ENCODE measurements at places on chromosomes 4 and X.

DNA sequence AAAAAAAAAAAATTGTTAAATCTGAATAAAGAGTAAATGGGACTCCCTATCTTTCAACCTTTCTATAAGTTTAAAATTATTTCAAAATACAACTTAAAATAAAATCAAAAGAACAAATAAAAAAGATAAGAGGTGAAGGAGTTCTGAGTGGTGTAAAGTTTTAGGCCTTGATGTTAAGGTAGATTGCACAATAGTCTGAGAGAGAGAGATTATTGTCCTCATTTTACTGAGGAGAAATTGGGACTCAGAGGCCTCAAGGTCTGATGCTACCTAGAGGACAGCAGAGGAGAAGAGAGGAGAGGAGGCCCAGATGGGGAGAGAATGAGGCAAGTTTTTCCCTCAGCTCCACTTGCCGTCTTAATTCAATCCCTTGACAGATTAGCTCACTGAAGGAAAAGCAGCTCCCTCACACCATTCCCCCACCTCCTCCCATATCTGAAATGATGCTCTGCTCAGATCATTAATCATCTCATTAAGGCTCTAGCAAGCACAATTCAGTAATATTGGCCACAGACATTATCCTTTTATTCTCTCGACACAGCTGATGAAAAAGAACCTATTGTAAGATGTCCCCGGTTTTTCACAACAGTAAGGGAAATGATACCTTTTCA lies 106.3 kb upstream of the PTPN13 start:
- DNase-seq: no peak

GRCh38 chrX:100368167-100368566 lies 41.9 kb downstream of the PCDH19 start:
- no peak for DNase-seq

- DNase-seq: no peak
Measured at GRCh38 chrX:107707866-107708265, 67.7 kb downstream of the TSC22D3 start.

DNA sequence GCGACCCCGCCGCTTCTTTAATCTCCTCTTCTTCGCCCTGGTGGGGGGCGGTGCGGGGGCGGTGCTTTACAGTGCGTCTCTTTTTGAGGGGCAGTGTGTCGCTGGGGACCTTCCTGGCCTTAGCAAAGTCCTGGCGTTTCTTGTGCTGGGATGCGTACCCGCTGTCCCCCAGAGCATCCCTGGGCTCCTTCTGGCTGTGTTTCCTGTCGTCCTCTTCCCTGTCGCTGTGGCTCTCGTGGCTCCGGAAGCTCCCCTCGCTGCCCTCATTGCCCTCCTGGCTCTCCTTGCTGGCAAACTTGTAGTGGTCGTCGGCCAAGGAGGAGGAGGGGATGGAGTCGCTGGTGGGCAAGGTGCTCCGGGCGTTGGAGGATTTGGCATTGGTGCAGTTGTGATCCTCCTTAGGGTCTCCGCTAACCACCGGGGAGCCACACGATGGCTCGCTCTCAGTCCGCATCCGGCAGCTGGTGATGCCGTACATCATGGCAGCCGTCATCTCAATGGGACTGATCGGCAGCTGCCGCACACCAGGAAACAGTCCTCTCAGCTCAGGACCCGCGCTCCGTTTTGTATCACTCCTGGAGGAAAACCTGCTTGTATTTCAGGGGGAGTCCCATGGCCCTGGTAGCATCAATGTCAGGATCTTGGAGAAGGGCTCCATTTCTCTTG lies 30.4 kb upstream of the TMSB15A start:
- no peak for DNase-seq

GRCh38 chr4:3123181-3123671 lies 48.7 kb downstream of the HTT start:
- DNase-seq: no peak

DNA sequence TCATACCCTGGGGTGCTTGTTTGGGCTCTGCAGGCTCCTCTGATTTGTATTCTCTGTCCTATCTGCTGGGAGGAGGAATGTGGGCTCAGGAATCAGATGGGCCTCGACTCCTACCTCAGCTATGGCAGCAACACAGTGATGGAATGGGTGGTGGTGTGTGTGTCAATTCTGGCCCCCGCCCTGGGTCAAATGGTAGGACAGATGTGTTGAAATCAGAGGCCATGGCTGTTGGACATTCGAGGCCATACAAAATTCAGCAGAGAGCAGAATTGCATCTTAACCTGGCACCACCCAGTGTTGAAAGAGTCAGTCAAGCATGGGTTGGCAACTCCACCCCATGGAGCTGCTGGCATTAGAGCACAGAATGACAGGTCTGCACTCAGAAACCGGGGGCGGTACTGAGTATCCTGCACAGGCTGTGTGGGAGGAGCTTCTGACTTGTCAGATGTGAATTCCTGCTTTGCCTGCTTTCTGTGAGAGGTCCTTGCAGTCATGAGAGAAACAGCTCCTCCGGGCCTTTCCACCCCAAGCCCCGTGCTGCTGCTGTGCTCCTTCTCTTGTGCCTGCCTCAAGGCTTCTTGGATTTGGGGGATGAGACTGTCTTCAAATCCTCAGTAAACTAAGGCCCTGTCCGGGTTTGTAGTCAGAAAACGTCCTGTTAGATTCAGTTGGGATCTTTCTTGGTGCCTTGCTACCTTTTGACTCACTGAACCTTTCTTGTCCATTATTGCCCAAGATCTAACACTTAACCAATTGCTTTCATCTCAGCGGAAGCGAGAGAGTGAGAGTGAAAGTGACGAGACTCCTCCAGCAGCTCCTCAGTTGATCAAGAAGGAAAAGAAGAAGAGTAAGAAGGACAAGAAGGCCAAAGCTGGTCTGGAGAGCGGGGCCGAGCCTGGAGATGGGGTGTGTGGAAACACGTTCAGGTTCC lies 13.0 kb downstream of the DKC1 start:
- no peak for DNase-seq

DNA sequence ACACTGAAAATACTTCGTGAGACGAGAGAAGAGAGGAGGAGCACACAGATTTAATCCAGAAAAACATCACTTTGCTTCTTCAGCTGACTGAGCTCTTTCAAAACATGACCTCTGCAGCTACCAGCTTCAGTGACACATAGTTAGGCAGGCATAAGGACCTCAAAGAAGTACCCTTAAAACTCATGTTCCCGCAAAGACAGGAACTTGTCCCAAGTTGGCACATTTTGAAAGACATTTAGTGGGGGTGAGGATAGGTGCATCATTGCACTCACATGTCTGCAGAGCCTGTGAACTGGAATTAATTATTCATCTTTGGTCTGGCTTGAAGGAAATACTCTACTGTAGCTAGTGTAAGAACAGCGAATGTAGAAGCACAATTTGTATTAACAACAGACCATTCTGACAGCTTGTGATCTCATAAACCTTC lies 221.8 kb downstream of the MGST2 start:
- no peak for DNase-seq

DNA sequence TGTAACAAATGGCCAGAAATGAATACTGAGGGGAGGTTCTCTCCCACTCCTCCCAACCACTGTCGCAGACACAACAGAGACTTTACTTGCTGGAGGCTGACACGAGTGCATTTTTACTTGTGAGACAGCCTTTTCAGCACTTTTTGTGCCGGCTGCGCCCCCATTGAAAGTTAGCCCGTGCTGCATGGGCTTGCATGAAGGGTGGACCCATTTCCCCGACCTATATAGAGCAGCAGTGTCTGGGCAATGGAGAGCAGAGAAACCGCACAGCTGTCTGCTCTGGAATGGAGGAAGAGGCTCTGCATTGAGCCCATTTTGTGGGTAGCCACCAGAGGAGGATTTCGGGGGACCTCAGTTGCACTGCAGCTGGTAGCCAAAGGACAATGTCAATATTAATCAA lies 208.8 kb downstream of the UGT8 start:
- no peak for DNase-seq

DNA sequence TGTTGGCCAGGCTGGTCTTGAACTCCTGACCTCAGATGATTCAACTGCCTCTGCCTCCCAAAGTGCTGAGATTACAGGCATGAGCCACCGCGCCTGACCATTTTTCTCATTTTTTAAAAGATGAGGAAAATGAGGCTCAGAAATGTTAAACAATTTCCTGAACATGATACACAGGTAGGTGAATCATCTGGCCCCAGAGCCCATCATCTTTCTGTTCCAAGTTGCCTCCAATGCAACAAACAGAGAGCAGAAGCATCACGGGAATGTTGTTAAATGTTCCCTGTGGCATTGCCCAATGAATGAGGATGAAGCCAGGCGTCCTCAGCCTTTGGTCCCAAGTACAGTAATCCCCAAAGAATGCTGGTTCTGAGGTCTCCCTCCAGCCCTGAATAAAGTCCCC lies 31.3 kb upstream of the ANXA5 start:
- no peak for DNase-seq

DNA sequence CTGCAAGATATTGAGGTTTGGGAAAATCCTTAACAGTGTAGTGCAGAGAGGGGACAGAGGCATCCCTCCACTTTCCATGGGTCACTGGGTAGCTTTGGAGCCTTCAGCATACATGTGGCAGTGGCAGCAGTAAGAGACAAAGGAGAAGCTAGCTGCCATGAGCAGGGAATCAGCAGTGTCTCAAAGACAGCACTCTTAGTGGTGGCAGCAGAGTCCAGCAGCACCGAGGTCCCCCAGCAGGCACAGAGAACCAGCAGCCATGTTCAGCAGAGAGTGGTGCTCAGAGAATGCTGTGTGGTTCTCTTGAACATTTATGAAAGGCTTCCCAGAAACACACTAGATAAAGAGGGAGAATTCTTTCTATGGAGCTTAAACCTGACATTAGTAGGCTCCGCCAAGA lies 308.5 kb downstream of the CENPC start:
- DNase-seq: no peak

DNA sequence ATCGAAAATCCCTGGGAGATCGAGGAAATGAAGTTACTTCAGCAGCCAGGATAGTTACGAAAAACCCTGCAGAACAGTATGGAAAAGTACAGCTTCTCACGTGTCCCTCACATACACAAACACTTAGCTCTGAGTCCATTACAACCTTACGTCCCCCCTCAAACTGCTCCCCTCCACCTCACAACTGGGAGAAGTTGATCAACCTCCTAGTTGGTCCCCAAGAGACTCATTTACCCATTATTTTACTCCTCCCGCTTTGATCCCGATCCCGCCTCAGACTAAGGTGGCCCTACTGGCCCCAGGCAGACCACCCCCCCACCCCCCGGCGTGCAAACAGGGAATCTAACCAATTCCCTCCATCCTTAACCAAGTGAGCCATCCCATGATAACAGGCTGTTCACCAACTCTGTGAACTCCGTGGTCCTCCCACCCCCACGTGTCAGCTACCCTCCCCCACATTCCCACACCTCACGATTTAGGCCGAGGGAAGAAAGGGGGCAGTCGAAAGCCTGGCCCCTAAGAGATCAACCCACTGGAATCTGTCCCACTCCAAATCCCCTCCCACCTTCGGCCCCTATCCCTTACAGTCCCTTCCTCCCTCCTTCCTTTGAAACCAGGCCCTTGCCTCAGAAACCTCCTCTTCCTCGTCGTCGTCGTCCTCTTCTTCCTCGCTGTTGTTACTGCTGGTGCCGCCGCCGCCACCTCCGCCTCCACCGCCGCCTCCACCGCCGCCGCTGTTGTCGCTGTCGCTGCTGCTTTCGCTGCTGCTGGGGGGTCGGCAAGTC lies 755 bp downstream of the ANKRD17 start:
- no peak for DNase-seq

DNA sequence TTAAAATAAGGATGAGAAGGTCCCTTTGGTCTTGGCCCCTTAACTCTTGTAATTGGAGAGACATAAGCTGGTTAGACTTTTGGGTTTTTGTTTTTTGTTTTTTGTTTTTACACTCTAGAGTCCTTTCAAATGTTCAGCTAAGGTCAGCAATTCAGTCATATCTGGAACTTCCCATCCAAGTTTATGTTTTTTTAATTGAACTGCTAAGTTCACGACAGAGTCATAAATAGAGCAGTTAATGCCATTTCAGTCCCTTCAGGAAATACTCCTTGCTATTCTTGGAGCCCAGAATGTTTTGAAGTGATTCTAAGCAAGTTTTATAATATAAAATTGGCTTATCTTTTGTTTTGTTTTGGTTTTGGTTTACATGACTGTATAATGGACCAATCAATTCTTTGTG lies 329.4 kb upstream of the PABPC4L start:
- no peak for DNase-seq

- DNase-seq: no peak
Measured at GRCh38 chr4:14864365-14865030, 137.8 kb upstream of the CPEB2 start.

DNA sequence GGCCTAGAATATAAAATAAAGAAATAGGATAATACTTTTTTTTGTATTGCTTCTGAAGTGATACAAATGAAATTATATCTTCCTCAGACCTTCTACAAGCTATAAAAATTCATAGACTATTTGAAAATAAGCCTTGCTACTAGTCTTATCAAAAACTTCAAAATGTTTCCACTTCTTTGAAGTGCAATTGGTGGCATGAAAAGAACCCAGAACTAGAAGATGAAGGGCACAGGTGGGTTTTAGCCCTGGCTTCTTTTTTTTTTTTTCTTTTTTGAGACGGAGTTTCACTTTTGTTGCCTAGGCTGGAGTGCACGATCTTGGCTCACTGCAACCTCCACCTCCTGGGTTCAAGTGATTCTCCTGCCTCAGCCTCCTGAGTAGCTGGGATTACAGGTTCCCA lies 44.2 kb downstream of the GSX2 start:
- DNase-seq: no peak

- no peak for DNase-seq
Measured at GRCh38 chr4:22999419-22999818, 306.7 kb downstream of the GBA3 start.

- DNase-seq: no peak
Measured at GRCh38 chr4:96986816-96987215, 1146.9 kb downstream of the PDHA2 start.

- no peak for DNase-seq
Measured at GRCh38 chrX:13899607-13900006, 82.7 kb upstream of the GPM6B start.

- DNase-seq: no peak
Measured at GRCh38 chr4:189973646-189974045, 33.0 kb downstream of the FRG1 start.

GRCh38 chr4:26459054-26459755 lies 31.1 kb downstream of the CCKAR start:
- DNase-seq: no peak

DNA sequence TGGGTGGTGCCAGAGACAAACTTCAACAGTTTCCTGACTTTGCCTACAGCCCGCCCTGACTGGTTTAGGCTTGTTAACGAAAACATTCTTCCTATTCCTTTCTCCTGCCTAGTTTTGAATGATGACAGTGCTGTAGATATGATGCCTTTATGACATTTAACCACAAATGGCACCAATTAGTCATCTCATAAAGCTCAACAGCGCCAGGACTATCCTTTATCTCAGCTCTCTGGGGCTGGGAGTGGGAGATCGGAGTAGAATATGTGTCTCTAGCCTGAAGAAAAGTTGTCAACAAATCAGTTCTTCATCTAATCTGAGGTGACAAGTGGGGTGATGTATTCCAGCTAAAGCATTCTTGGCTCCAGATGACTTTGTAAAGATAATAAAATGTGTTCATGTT lies 64.6 kb upstream of the SH3RF1 start:
- no peak for DNase-seq

Measured in stimulated activated CD8-positive, alpha-beta memory T cell treated with anti-CD3 and anti-CD28 coated beads, Interleukin-4, amount 100 ng/mL, for 1 hour (primary cell).